ENCODE measurements at places on chromosomes 5 and 9. TPM values are rescaled to one million over a fixed set of nuclear protein-coding genes. Genes with fewer than 3 reads are reported as not detected.

The PROB1 gene
- 6.2 TPM for total RNA-seq

- DNase-seq = no peak
Measured at GRCh38 chr5:95969651-95970358, 8.2 kb upstream of the ELL2 start.

DNA sequence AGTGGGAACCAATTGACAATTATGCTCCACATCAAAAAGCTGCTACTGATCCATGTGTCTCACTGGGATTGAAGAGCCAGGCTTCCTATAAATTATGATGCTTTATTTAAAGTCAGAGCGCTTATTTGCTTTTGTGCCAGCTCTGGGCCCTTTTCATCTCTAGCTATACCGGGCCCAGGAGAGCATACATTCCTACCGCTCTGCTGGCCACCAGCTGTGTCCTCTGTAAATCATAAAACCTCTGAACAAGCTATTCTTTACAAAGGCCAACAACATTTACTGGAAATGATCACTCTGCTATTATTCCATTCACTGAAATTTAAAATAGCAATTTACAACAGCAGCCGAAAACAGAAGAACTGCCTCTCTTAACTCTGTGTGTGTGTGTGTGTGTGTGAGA, 86.6 kb downstream of the ZNF608 start:
- no peak for DNase-seq

- DNase-seq = no peak
Measured at GRCh38 chr9:126692759-126693427, 79.2 kb downstream of the LMX1B start.

The RRAGA gene
- total RNA-seq = 46.0 TPM

Measured in activated CD8-positive, alpha-beta T cell treated with anti-CD3 and anti-CD28 coated beads, Interleukin-2, amount 10 ng/mL, durations not matched to agents 7 days and 5 days (primary cell).